Activated naive CD4-positive, alpha-beta T cell treated with anti-CD3 and anti-CD28 coated beads, Interleukin-2, amount 50 U/mL, for 72 hours (primary cell): ENCODE measurements at places on chromosomes 16 and 17.

GRCh38 chr16:81604960-81605383 lies 160.4 kb downstream of the CMIP start:
- DNase-seq: no peak

DNA sequence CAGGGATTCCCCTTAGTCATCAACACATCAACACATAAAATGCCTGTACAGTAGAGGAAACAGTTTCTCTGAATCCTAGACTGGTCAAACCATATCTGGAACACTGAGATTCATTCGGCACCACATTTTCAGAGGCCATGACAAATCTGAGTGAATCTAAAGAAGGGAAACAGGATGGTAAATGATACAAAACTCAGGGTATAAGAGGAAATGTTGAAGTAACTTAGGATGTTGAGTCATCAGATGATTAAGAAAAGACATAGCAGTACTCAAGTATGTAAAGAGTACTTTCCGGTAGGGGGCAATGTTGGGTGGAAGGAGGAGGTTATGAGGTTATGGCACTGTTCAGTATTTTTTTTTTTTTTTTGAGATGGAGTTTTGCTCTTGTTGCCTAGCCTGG lies 358.5 kb upstream of the PMFBP1 start:
- no peak for DNase-seq

GRCh38 chr17:45334701-45335677 lies 18.2 kb upstream of the MAP3K14 start:
- DNase-seq: no peak

- no peak for DNase-seq
Observed at GRCh38 chr16:14186007-14186794, 115.1 kb downstream of the MRTFB start.

- no peak for DNase-seq
Observed at GRCh38 chr16:53896722-53897121, 192.8 kb downstream of the FTO start.

DNA sequence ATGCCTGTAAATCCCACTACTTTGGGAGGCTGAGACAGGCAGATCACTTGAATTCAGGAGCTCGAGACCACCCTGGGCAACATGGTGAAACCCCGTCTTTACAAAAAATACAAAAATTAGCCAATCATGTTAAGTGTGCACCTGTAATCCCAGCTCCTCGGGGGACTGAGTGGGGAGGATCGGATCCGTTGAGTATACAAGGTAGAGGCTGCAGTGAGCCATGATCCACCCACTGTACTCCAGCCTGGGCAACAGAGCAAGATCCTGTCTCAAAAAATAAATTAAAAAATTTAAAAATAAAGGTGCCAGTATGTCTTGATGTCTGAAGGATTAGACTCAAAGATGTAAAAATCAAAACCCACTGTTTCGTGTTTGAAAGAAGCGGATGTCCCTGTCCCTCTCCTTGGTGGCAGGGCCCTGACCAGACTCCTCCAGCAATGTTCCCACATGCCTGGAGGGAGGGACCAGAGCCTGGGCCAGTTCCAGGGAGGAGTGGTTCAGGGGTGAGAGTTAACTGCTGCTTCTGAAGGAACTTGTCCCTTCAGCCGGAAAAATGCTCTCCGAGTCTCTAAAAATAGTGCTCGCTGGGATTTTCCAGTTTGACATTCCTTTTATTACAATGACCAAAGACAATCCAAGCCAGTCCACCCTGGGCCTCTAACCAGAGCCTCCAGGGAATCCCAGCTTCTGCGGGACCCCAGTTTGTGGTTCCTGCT lies 9.4 kb upstream of the CMTM4 start:
- no peak for DNase-seq

DNA sequence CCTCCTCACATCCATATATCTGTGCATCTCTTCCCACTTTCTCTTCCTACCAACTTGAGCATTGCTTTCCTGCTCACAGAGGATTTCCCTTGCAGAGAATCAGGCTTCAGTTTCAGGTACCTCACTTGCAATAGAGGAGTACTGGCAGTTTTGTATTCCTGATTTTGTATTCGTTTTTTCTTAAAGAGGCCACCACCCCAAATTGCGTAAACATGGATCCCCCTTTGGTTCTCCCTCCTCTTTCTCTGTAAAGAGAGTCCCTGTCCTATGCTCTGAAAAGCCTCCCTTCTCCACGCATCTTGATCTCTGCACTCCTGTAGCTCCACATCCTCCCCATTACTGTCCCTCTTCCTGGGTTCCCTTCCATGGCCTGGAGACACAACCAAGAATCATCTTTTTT lies 32.2 kb downstream of the TEKT3 start:
- no peak for DNase-seq

- DNase-seq: no peak
Observed at GRCh38 chr17:17685775-17686291, 4.6 kb downstream of the RAI1 start.

GRCh38 chr16:26189536-26189935 lies 497.8 kb downstream of the HS3ST4 start:
- no peak for DNase-seq

DNA sequence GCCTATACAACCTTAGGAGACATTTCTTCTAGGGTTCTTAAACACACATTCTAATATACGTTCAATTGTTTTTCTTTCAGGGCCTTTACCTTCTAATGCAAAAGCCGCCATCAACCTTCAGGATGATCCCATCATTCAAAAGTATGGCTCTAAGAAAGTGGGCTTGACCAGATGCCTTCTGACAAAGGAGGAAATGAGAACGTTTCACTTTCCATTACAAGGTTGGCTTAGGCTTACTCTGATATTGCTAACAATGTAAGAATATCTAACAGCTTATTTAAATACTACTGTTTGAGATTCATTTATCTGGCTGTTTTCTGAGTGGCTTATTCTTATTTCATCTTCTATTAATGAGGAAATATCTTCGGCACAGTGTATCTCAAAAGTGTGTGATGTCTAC lies 15.4 kb downstream of the REXO5 start:
- no peak for DNase-seq

DNA sequence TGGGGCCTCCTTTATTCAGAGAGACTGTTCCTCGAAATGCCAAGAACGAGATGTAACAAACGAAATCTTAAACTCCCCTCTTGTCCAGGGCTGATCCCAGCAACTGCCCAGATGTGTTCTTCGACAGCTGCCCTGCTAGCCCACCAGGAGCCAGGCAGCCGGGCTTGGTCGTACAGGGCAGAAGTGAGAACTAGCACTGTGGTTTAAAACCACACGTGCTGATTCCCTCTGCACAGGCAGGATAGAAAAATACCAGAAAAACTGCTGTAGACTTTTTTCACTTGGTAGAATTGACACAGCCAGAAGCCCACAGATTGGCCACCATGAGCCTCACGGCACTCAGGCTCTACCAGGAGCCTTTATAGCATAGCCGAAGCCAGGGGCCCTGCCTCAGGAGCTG lies 33.1 kb downstream of the PLD6 start:
- DNase-seq: no peak

DNA sequence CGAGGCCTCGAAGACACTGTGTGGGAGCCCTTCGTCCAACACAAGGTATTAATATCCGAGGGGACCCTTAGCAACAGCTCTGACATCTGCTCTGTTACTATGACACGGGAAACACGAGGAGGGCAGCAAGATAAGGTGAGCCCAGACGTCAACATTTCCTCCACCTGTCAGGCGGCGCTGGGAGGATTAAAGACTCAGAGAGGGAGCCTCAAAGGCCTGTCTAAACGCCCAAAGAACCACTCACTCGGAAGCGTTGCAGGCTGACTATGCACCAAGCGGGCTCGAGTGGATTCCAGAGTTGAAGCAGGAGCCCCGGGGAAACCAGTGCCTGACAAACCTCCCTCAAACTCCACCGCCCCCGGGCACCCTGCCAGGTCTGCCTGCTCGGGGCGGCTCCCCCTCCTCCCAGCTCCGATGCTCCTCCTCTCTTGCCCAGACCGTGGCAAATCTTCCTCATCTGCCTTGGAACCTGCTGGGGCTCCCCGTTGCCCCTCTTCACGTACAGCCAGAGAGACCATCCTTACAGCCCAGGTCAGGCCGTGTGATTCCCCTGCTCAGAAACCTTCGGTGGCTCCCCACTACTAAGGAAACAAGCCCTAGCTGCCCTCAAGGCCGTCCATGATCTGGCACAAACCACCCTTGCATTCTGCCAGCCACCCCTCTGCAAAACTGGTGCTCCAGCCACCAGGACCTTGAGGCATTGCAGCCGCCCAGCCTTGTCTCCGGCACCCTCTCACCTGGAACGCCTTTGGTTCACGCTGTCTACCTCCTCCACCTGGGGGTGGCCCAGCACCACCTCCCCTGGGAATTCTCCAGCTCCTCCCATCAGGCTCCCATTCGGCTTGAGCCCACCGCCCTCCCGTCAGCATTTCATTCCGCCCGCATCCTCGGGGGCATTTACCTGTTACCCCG lies 16.2 kb downstream of the RPH3AL start:
- DNase-seq: no peak

DNA sequence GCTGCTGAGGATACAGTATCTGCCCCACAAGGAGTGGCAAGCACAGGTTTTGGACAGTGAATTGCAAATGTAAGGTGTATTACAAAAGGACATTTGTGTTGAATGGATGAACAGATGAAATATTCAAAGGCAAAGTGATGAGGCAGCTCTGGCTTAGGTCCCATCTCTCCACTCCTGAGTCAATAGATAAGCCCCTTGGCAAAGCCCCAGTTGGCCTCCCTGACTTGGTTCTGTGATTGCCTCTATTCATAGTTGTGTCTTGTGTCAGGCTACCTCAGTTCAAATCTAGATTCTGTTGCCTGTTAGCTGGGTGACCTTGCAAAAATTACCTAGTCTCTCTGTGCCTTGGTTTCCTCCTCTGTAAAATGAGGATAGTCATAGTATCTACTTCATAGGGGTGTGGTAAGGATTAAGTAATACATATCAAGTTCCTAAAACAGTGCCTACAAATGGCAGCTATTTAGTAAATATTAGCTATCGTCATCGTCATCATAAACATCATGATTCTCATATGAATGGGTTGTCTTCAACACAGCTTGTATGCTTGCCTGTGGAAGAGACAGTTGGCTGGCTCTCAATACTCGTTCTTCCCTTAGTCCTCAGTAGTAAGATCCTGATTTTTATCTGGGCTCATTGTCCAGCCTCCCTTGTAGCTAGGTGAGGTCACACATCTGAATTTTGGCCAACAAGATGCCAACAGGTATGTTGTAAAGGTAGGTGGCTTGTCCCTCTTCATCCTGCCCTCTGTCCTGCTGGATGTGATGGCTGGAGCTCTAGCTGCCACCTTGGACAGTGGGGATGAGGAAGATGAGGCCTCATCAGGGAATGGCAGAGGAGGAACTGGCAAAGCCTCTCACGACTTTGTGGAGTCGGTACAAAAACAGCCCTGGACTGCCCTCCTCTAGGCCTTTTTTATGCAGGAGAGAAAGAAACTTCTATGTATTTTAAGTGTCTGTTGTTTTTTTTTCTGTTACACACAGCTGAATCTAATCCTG lies 2.1 kb upstream of the MFAP4 start:
- no peak for DNase-seq

DNA sequence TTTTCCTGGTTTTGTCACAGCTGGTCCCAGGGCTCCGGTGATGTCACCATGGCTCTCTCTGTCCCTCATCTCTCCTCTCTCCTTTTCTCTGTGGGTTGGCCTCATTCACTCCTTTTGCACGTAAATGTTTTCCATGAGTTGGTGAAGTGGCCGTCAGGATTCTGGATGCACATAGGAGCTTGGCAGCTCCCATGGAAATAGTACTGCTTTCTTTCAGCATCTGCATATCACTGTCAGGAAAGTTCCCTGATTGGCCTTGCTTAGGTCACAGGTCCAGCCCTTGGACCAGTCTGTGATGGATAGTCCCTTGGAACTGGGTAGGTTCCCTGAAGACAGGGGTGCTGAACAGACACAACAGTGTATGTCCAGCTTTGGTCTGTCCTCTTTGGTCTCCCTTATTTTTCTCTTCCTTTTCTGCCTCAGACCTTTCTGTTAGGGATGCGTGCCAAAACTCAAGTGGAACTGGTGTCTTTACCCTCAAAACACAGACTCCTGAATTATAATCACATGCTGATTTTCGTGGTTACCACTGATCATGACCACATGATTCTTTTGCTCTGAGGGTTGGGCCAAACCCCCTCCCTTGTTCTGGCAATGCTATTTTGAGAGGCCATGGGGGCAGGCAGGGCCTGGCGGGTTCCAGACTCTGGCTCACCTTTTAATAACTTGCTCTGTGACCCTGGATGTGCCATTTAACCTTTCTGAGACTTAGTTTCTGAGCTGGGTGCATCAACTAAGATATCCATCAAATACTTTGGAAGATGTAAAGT lies 99.0 kb downstream of the MSI2 start:
- no peak for DNase-seq

DNA sequence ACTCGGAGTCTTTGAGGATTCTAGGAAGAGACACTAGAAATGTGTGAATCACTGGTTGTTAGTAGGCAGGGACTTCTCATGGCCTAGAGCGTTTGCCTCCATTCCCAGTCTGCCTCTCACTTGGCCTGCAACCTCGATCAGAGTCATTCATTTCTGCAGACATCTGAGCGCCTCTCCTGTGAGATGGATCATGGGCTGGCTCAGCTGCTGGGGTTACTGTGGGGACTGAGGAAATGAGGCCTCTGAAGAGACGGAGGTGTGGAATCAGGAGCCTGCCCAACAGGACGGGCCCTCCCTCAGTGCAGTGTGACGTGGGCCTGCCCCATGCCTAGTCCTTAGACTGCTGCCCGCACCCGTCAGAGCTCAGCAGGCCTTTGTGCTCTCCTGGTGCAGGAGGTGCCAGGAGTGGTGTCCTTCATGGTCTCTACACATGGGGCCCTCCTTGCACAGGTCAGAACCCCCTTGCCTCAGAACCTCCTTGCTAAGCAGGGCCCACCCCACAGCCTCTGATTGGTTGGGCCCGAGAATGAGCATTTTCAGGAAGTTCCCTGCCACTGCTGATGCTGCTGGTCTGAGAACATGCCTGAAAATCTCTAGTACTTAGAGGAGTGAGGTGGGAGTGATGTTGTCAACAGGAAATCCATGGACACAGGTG lies 99.4 kb downstream of the NPIPB11 start:
- DNase-seq: no peak

DNA sequence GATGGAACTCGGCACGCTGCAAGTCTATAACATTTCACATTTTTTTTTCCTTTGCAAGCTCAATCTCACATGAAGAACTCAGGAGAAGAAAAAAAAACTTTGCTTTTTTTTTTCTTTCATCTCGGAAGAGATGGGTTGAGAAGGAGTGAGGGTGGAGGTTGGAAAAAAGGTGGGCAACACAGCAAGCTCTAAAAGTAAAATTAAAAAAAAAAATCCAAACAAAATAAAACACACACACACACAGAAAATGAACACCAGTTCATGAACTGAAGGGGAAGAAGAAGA lies 2.5 kb downstream of the MAF start:
- DNase-seq: no peak

DNA sequence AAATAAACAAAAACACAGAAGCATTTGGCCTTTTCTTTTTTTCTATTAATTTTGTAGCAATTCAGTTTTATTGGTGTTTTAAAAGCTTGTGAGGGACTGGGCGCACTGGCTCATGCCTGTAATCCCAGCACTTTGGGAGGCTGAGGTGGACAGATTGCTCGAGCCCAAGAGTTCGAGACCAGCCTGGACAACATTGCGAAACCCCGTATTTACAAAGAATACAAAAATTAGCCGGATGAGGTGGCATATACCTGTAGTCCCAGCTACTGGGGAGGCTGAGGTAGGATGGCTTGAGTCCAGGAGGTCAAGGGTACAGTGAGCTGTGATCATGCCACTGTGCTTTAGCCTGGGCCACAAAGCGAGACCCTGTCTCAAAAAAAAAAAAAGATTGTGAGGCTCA lies 53.4 kb downstream of the SEC14L1 start:
- DNase-seq: no peak
